Progenitor cell of endocrine pancreas (in vitro differentiated cells): ENCODE measurements at places on chromosomes 7 and 10. TPM values are rescaled to one million over a fixed set of nuclear protein-coding genes. Genes with fewer than 3 reads are reported as not detected.

GRCh38 chr10:33008499-33009243 is 50.6 kb upstream of the ITGB1 start:
- no peaks in the 10 kb centered on the region for H3K36me3 ChIP-seq
- H3K27me3 ChIP-seq: peaks cover 4% of the 10 kb centered on the region
- peak; percentile 37 for DNase-seq
- H3K4me1 ChIP-seq: peaks cover 21% of the 10 kb centered on the region
- peak overlapping the region; percentile 25 for H3K4me3 ChIP-seq

- peaks cover 29% of the 10 kb centered on the region for H3K4me1 ChIP-seq
- no peak overlapping the region for H3K27ac ChIP-seq
- H3K36me3 ChIP-seq: no peaks in the 10 kb centered on the region
- H3K4me3 ChIP-seq: no peak overlapping the region
- H3K27me3 ChIP-seq: peaks cover under 1% of the 10 kb centered on the region
Observed at GRCh38 chr10:125399289-125399688, 238.9 kb upstream of the CTBP2 start.

TSPAN33 gene
- total RNA-seq: 22.2 and 24.5 TPM in 2 replicates

- no peak for DNase-seq
- no peaks in the 10 kb centered on the region for H3K4me1 ChIP-seq
- H3K27ac ChIP-seq: no peak overlapping the region
Observed at GRCh38 chr10:69988094-69988493, 64.6 kb upstream of the MACROH2A2 start.

ELMO1 gene
- total RNA-seq: 65.5 and 66.1 TPM in 2 replicates

AP5Z1 gene
- total RNA-seq: 41.0 and 42.8 TPM in 2 replicates

INSYN2A gene
- not detected in 2 replicates for total RNA-seq

DNA sequence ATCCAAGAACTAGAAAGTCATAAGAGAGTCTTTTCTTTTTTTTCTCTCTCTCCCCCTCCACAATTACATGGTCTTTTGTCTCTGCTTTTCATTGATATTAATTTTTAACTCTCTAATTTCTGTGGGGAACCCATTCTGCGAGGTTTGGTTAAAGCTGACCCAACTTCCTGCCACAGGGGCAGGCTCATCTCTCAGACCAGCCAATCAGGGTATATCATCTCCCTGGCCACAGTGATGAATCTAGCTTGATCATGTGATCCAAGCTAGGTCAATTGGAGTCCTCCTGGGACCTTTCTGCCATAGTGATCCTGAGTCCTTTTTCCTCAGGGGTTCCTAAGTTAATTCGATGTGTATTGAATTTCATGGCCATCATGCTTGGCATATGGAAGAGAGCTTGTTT is 38.0 kb upstream of the TRUB1 start:
- no peaks in the 10 kb centered on the region for H3K27me3 ChIP-seq
- no peaks in the 10 kb centered on the region for H3K36me3 ChIP-seq
- H3K4me3 ChIP-seq: no peak overlapping the region
- H3K27ac ChIP-seq: peak overlapping the region; percentile 35
- no peak for DNase-seq
- peaks cover 12% of the 10 kb centered on the region for H3K4me1 ChIP-seq

GRCh38 chr7:87875151-87876039 is 765 bp downstream of the SLC25A40 start:
- peaks cover 22% of the 10 kb centered on the region for H3K4me1 ChIP-seq
- no peaks in the 10 kb centered on the region for H3K27me3 ChIP-seq
- peak overlapping the region; percentile 98 for H3K4me3 ChIP-seq
- H3K27ac ChIP-seq: peak overlapping the region; percentile 97
- H3K36me3 ChIP-seq: peaks cover 26% of the 10 kb centered on the region
- DNase-seq: no peak

PNLIPRP2 gene
- not detected in 2 replicates for total RNA-seq

DNA sequence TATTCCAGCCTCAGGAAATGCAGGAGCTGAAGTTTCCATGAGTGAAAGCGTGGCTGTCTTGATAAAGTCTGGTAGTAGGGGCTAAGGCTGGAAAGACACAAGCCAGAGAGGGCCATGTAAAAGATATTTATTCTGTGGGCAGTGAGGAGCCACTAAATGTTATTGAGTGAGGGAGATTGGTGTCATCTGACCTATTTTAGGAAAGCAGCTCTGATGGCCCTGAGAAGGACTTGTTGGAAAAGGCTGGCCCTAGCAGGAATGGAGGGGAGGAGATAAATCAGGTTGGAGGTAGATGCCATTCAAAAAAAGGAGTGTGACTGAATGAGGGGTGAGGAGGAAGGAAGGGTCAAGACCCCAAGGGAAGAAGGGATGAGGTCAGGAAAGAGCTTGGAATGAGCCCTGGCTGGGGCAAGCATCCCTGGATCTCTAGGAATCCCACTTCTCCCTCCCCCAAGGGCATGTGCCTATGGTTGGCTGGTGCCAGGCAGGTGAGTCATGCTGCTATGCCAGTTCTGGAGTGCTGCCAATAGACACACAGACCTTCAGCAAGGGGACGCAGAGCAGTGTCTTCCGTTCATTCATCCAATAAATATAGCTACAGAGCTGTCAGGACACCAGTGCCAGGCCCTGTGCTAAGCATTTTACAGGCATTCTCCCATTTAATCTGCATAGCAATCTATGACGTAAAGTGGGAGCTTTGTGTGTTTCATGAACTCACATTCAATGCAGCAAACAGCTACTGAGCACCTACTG is 2.0 kb downstream of the ANKRD2 start:
- no peak overlapping the region for H3K27ac ChIP-seq
- no peaks in the 10 kb centered on the region for H3K27me3 ChIP-seq
- DNase-seq: no peak
- no peaks in the 10 kb centered on the region for H3K4me1 ChIP-seq
- no peak overlapping the region for H3K4me3 ChIP-seq
- no peaks in the 10 kb centered on the region for H3K36me3 ChIP-seq

DNA sequence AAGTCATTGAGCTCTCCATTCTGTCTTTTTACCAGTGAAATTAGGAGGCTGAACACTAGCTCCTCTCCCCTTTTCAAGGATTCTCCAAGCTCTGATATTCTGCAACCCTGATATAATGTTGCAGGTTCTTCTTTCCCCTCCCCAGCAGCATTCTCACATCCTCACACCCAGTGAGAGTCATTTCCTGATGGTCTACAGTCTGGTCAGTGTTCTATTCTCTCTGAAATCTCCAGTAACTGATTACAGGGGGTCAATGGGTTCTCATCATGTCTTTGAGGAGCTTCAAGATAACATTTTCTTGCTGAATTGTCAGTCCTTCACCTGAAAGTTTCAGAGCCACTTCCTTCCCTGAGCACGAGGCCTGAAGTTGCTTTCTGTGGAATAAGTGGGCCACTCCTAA is 299.4 kb downstream of the PTEN start:
- no peak overlapping the region for H3K27ac ChIP-seq
- DNase-seq: no peak
- H3K4me1 ChIP-seq: peaks cover 17% of the 10 kb centered on the region
- peaks cover 3% of the 10 kb centered on the region for H3K27me3 ChIP-seq
- no peaks in the 10 kb centered on the region for H3K36me3 ChIP-seq
- H3K4me3 ChIP-seq: no peak overlapping the region

EBLN1 gene
- not detected in 2 replicates for total RNA-seq

DNA sequence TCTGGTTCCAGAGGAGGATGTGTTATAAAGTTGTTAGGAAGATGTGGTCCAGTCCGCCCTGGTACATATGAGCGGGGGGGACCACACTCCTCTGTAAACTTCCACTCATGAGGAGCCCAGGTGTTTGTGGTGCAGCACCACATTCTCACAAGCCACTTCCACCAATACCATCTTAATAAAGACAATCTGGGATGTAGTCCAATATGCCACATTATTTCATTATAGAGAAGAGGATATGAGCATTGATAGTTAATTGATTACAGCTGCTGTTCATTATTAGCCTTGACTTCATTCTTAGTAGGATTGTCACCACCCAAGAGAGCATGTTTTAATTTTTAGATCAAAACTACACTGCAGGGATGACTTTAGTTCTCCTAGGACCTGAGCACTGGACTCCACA is 40.5 kb downstream of the ERCC6 start:
- no peaks in the 10 kb centered on the region for H3K27me3 ChIP-seq
- peaks cover 3% of the 10 kb centered on the region for H3K4me1 ChIP-seq

DPY19L1 gene
- 31.6 and 34.0 TPM in 2 replicates for total RNA-seq

DNA sequence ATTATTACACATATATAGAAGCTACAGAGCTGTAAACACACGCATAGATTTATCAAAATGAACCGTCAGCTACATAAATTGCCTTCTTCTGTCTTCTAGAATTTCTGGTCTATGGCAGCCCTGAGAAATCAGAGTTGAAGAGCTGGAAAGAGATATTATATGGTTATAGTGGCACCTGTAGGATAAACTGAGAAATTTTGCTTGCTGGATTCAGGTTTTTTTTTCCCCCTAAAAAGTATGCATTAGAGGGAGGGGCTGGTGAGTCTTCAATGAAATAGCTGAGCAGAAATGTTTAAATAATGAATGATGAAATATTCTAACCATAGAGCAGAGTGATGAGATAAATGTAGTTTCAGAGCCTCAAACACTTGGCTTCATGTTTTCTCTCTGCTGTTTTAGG is 78.0 kb upstream of the DYNC1I1 start:
- DNase-seq: no peak
- peaks cover 14% of the 10 kb centered on the region for H3K27me3 ChIP-seq
- no peaks in the 10 kb centered on the region for H3K36me3 ChIP-seq
- no peak overlapping the region for H3K27ac ChIP-seq
- no peaks in the 10 kb centered on the region for H3K4me1 ChIP-seq
- no peak overlapping the region for H3K4me3 ChIP-seq

DNA sequence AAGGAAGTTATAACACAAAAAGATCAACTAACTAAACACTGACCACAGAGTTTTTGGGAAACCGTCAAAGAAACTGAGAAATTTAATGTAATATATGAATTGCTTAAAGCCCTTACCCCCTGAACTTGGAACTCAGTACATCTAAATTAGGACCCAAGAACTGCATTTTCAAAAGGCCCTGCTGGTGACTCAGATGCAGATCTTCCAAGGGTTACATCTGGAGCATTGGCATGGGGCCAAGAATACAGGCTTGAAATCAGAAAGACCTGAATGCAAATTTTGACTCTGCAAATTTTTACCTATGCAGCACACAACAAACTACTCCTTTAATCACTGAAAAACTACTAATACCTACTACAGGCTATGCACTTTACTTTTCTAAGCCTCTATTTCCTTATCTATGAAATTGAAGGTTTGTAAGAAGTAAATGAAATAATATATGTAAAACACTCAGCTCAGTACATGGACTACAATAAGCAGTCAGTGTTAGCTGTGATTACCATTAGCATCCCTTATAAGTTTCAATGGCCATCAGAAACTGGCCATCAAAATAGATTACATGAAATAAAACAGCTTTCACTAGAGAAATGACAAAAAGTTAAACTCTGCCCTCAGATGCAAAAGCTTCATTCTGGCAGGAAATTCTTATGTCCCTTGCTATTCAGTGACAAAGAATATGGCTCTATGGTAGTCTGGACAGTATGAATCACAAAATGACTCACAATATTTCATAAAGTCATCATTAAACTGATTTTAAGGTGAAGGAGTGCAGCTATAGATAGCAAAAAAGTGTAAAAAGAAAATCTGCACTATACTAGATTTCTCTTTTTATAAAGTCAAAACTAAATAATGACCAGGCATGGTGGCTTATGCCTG is 43.6 kb downstream of the NSUN6 start:
- DNase-seq: no peak
- H3K36me3 ChIP-seq: peaks cover 4% of the 10 kb centered on the region
- H3K4me3 ChIP-seq: no peak overlapping the region
- H3K4me1 ChIP-seq: peaks cover 5% of the 10 kb centered on the region
- H3K27ac ChIP-seq: no peak overlapping the region

DNA sequence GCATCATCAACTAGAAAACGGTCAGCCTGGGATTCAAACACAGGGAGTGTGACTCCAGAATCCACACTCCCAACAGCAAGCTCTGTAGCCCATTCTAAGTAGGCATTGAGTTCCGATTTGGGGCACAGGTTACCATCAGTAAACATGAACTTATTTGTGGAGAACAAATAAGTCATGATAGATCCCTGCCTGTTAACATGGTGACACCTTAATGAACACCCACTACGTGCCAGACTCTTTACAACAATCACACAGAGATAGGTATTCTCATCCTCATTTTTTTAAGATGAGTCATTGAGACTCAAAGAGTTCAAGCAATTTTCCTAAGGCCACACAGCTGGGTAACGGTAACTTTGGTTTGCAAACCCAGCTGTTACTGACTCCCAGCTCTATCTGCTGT is 91.5 kb downstream of the LYZL2 start:
- H3K4me3 ChIP-seq: no peak overlapping the region
- H3K27ac ChIP-seq: peak overlapping the region; percentile 1
- peaks cover 53% of the 10 kb centered on the region for H3K4me1 ChIP-seq
- no peaks in the 10 kb centered on the region for H3K36me3 ChIP-seq
- H3K27me3 ChIP-seq: no peaks in the 10 kb centered on the region

DNA sequence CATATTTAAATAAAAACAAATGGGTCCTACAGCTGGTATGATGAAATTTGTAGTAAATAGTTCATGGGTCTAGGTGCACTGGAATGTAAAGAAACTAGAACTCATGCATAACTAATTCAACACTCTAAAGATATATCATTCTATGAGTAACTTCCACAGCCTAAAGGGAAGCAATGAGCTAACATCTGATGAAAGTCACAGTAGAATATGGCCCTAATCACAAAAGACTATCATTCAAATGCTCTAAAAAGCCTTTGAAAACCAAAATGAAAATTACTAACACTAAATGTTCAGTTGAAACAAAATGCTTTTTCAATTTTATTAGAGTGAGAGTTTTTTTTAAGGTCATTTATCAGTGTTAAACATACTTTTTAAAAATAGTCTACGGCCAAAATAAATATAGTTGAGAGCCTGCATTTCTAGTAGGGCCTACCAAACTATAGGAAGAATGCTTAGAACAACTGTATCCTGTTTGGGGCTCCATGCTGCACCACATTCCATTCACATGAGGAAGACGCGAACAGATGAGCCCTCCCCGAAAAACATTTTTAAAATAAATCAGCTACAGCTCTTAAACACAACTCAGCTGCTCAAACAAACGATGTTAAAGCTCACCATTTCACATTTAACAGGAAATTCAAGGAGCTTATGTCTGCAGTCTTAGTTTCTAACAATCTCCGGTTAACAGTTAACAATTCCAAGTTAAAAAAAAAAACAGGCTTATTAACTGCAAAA is 134.5 kb downstream of the NRBF2 start:
- H3K27me3 ChIP-seq: no peaks in the 10 kb centered on the region
- peak overlapping the region; percentile 100 for H3K27ac ChIP-seq
- DNase-seq: no peak
- no peaks in the 10 kb centered on the region for H3K36me3 ChIP-seq
- peaks cover 14% of the 10 kb centered on the region for H3K4me1 ChIP-seq
- peak overlapping the region; percentile 98 for H3K4me3 ChIP-seq

ZNF727 gene
- total RNA-seq: not detected in 2 replicates

GRCh38 chr10:59674215-59674836 is 35.3 kb downstream of the SLC16A9 start:
- H3K27me3 ChIP-seq: no peaks in the 10 kb centered on the region
- no peaks in the 10 kb centered on the region for H3K36me3 ChIP-seq
- H3K27ac ChIP-seq: no peak overlapping the region
- no peak for DNase-seq
- H3K4me1 ChIP-seq: no peaks in the 10 kb centered on the region

EPHA1 gene
- 54.4 and 56.3 TPM in 2 replicates for total RNA-seq

- H3K4me1 ChIP-seq: no peaks in the 10 kb centered on the region
- no peaks in the 10 kb centered on the region for H3K36me3 ChIP-seq
- H3K27ac ChIP-seq: no peak overlapping the region
- H3K4me3 ChIP-seq: no peak overlapping the region
- H3K27me3 ChIP-seq: peaks cover 12% of the 10 kb centered on the region
- DNase-seq: no peak
Observed at GRCh38 chr10:104924101-104924795, 283.2 kb downstream of the SORCS3 start.

- no peak for DNase-seq
- peaks cover 4% of the 10 kb centered on the region for H3K27me3 ChIP-seq
- H3K4me3 ChIP-seq: no peak overlapping the region
- no peak overlapping the region for H3K27ac ChIP-seq
Observed at GRCh38 chr10:62620491-62620890, 184.0 kb upstream of the ADO start.

INHBA gene
- 0.31 and 0.34 TPM in 2 replicates for total RNA-seq
